SK-MEL-5 (cell line): ENCODE measurements at places on chromosomes 7 and 10. TPM values are rescaled to one million over a fixed set of nuclear protein-coding genes. Genes with fewer than 3 reads are reported as not detected.
A peak's percentile ranks its signal among the peaks of the same experiment; 100 is the strongest.

The TCAF2 gene
- 0.19 and 0.50 TPM in 2 replicates for total RNA-seq

The PBLD gene
- 1.2 and 1.6 TPM in 2 replicates for total RNA-seq

GRCh38 chr7:34331102-34331501 is 326.9 kb upstream of the NPSR1 start:
- DNase-seq, result no peak

- DNase-seq, result no peak
Measured at GRCh38 chr10:24168258-24169170, 40.4 kb upstream of the KIAA1217 start.

GRCh38 chr7:27616914-27617548 is 45.7 kb downstream of the HIBADH start:
- DNase-seq, result no peak

DNA sequence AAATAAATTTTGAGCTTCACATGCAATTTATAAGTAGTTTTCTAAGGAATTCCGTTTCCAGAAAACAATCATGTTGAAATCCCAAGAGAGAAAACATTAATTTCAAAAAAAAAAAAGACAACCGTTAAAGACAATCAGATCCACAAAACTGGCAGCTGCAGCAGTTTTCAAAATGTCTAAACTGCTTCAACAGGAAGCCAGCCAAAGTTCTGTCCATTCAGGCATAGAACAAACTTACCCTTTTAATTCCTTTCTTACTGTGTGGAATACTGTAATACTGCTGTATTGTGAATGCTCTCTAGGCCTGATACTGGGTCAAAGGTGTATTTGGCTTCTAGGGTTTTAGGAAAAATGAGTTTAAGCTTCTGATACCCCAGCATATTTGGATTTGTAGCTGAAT is 31.6 kb downstream of the HOXA1 start:
- peak; percentile 23 for DNase-seq

GRCh38 chr10:130652964-130653578 is 516.9 kb downstream of the GLRX3 start:
- no peak for DNase-seq

DNA sequence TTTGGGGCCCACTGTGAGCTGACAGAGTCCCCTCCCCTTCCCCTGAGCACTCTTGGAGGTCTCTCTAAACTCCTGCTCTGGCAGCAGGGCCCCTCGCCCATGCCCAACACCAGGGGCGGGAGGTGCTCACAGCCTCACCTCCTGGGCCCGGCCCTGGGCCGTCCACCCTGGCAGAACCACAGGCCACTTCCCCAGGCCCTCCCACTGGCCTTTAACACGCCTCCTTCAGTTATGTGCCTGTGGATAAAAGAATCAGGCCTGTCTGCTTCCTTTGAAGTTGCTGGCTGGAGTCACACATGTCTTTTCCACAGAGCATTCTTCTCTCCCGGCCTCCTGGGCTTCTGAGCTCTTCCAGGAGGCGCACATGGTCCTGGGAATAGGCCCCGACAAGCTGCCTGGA is 10.2 kb downstream of the MYL10 start:
- peak; percentile 40 for DNase-seq

DNA sequence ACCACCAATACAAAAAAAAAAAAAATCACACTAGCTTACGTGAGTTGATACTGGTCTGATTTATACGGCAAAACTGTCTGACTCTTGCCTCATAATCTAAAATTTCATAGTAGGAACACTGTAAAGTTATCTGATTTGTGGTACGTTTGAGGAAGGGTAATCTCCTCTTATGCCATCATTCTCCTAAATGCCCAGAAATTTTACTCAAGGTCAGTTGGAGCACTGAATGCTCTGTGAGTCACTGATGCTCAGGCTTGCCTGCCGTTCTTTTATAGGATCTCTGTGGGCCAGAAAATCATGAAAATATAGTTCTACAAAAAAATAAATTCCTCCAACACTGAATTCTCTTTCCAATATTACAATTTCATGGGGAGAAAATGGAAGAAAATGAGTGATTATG is 135.7 kb downstream of the PDE1C start:
- DNase-seq, result no peak

DNA sequence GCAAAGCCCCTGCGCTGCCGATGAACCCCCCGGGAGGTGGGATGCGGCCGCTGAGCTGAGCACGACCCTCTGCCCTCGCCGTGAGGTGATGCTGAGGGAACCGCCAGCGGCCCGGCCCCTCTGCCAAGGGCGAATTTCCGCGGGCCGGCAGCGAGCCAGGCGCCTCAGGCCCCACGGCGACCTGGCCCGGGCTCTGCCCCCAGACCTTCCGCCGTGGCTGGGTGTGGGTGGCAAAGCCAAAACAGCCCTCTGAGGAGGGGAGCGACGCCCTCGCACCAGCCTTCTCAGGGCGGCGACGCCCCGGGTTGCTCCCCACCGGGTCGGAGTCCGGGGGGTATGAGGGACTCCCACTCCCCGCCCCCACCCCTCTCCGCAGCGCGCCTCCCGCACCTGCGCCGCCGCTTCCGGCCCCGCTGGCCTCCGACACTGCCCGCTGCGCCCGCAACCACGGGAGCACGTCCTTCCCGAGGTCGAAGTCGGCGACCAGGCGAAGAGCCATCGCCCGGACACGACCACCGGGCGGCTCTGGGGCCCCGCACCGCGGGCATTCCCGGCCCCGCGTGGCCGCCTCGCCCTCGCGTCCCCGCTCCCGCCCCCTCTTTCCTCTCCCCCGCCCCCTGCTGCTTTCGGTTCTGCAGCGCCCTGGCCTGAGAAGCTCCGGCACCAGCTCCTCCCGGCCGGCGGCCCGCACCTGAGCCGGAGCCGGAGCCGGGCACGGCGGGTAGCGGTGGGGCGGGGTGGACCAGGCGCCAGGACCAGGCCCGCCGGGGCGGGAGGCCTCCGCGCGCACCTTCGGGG is at the start of gene GSAP:
TSS of gene GSAP (minus strand) at position 527 of the 798 bp plus-strand sequence. CDS start at position 499, 28 bp downstream.
- no peak for DNase-seq

DNA sequence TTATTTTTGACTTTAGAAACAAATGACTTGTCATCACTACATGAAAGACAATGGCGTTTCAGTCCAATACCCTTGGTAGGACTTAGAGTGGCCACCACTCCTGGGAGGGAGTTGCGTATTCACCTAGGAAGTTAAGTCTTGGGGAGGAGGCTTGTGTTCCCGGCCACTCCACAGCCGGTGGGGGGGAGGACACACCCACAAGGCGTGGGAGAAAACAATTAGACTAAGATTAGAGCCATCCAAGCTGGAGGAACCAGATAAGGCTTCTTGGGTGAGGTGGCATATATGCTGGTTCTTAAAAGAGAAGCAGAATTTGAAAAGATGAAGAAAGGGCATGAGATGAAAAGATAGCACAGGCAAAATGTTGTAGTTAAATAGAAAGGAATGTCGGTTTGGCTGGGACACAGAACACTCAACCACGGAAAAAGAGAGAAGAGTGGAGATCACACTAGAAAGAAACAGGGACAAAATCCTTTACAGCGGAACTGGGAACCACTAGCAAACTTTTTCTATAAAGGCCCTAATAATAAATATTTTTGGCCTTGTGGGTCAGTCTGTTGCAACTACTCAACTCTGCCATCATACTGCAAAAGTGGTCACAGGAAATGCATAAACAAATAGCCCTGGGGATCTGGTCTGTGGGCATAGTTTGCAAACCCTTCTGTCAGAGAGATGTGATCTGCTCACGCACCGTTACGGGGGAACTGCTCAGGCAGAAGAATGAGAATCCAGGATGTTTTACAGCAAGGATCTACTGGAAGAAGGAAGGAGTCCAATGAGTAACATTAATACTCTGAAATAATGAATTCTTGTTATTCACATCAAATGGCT is 651.8 kb downstream of the PARD3 start:
- no peak for DNase-seq

DNA sequence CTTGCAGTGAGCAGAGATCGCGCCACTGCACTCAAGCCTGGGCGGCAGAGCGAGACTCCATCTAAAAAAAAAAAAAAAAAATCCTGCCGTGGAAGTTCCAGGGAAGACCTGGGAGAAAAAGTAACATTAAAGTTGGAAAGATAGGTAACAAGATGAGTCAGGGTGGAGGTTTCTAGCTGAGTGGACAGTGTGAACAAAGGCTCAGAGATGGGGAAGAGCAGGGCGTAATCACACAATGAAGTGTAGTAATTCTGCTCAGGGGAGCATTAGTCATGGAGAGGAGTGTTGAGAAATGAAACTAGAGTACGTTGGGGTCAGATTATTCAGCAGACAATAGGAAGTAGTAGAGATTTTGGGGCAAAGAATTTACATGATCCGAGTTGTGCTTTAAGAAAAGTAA is 21.6 kb upstream of the WASL start:
- DNase-seq, result peak; percentile 58

DNA sequence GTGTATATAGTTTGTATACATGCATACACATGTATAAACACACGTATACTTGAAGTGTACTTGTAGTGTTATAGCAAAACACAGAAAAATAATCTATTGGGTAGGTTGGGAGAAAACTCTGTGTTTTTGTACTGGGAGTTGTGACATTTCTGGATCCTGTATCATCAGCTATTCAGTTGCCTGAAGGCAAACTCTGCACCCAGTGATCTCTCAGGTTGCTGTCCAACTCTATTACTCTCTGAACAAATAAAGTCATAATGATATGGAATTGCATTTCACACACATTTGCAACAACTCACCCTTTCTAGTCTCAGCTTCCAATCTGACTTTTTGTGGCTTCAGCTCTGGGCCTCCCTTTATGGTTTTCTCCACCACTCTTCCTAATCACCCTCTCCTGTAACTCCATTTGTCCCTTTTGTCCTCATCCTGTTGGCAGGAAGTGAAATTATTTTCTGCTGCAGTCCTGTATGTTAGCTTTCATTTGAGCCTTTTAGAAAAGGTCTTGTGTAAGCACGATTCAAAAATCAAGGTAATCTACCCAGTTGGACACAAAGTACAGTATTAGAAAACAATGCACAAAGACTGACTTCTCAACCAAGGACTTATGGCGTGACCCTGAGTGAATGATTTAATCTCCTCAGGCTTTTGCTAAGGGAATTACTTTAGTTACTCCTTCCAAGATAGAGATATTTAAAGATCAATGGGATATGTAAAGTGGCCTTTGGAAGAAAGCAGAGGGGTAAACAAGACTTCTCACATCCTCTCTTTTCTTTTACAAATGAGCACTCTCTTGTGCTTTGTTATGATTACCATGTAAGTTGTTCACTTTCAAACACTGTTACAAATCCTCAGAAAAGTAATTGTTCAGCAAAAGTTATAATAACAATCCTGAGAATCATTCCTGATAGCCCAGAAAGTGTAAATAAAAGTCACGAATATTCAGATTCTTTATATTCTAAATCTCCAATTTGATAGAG is 249.1 kb downstream of the KCND2 start:
- DNase-seq, result no peak
